ENCODE measurements at places on chromosomes 6 and 20. TPM values are rescaled to one million over a fixed set of nuclear protein-coding genes. Genes with fewer than 3 reads are reported as not detected.
A peak's percentile ranks its signal among the peaks of the same experiment; 100 is the strongest.

GRCh38 chr6:111750753-111751673, 122.2 kb downstream of the FYN start:
- no peak for DNase-seq

DNA sequence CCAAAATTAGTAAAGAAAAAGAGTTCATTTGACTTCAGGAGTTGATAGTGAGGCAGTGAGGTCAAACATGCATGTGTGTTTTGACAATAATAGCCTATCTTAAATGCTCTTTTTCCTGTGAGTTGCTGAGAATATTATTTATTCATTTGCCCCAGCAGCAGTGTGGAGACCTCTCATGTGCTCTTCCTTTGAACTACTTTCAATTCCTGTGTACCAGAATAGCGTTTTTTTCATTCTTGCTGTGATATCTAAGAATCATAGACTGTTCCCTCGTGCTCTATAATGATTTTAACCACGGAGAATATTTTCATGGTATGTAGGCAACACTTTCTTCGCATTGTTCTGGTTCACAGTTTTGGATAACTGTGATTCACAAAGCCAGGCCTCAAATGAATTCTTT, 5.2 kb downstream of the CDYL start:
- no peak for DNase-seq

DNA sequence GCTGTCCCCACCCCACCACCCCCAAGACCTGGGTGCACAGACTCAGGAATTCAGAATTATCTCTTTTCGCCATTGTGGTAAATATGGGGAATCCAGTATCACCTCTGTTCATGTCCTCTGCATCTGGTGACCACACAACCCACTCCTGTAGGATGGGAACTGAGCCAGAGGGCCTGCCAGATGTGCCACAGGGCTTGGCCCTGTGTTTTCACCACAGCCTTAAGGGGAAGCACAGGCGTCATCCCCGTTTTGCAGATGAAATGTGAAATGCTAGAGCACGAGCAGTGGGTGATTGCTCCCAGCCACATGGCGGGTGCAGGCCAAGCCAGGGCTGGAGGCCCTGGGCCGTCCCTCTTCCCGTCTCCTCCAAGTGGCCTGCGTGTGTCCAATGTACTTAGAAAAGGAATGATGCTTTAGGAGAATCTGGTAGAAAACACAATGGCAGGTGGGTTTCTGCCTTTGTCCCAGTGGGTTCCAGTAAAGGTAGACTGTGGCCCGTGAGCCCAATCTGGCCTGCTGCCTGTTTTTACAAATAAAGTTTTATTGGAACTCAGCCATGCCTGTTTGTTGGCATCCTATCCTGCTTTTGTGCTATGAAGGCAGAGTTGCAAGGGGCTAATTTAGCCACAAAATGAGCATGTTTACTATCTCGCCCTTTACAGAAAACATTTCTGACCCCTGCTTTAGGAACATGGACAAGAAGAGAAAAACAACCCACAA, 309.2 kb downstream of the CDH4 start:
- DNase-seq = no peak

GRCh38 chr6:170545405-170545804, 7.7 kb downstream of the PSMB1 start:
- DNase-seq = no peak

DNA sequence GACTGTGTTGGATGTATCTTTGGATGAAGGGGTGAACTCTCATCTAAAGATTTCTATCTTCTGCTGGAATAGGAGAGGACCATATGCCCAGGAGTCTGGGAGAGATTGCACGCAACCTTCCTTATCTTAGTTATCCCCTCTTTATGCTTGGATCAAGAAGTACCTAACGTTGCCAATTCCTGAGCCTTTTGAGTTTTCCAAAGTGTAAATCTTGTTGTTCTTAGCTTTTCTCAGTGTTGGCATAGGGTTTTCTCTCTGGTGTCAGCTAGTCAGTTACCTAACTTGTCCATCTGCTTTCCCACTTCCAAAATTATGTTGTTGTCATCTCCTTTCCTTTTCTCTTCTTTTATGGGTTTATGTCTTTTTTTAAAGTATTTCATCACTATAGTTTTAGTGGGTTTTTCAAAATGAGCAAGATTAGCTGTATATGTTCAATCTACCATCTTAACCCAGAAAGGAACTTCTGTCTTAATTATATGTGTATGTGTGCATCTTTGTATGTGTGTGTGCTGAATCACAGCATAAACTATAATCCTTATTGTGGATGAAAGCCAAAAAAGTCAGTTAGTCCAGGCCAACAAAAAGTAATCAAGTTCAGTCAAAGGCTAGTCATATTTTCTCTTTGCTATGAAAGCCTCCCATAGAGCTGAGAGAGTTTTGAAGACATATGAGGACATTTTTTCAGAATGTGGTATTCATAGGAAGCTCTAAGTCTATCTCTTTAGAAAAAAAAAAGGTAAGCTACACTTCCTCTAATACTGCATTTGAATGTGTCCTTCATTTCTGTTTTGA, 72.1 kb downstream of the KHDC1L start:
- DNase-seq = no peak

GRCh38 chr6:49087369-49087768, 375.7 kb downstream of the MMUT start:
- DNase-seq = no peak

DNA sequence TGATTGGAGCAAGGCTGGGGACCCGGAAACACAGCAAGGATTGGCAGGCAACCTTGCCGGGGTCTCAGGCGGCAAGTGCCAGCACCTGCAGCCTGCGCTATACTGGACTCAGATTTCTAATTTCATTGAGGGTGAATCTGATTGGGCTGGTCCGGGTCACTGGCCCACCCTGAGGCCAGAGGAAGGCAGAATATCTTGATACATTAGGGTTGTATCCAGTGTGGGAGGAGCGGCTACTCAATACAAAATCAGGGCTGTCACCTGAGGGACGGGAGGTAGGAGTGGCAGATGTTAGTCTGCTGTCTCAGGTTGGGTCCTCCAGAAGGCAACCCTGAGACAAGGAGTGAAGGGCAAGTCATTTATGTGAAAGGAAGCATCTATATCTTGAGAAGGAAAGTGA, 40.7 kb downstream of the BFSP1 start:
- DNase-seq = no peak

DNA sequence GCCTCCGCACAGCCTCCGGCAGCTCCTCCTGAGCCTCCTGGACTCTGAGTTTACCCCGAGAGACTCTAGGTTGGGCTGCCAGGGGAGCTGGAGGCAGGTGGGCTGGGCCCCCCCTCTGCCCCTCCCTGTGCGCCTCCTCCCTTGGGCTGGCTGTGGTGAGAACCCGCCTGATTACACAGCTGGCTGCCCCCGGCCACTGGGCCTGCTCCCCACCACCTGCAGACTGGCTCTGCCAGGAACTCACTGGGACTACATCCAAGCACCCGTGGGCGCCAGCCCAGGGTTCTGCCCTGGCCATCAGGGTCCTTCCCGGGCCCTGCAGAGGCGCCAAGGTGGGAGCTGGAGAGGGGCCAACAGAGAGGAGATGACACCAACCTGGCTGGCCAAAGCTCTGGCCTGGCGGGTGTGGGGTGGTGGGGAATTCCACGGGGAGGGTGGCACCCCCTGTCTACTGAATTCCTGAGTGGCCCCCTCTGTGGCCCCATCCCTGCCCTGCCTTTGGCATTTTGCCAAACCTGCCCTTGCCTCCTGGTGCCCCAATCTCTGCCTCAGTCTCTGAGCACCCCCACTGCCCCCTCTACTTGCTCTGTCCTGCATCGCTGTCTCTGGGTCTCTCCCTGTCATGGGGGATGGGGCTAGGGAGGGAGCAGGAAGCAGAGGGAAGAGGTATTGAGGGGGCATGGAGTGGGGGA, 21.9 kb upstream of the CDH22 start:
- no peak for DNase-seq

DNA sequence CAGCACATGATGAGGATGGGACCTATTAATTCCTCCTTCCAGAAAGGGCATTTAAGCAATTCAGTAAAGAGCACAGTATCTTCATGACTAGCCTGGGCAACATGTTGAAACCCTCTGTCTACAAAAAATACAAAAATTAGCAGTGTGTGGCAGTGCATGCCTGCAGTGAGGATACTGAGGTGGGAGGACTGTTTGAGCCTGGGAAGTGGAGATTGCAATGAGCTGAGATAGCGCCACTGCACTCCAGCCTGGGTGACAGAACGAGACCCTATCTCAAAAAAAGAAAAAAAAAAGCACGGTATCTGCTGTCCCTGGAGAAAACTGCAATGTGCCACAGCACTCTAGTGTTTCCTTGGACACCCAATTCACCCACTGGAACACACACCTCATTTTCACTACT, 18.4 kb downstream of the SAMD3 start:
- no peak for DNase-seq

GRCh38 chr20:38842026-38842425, 36.5 kb downstream of the PPP1R16B start:
- DNase-seq = no peak

- DNase-seq = peak; percentile 73
These were observed 146.6 kb upstream of the AKIRIN2 start for GRCh38 chr6:87848616-87849015.

- DNase-seq = no peak
These were observed 204.4 kb downstream of the SYNE1 start for GRCh38 chr6:152432758-152433157.

DNA sequence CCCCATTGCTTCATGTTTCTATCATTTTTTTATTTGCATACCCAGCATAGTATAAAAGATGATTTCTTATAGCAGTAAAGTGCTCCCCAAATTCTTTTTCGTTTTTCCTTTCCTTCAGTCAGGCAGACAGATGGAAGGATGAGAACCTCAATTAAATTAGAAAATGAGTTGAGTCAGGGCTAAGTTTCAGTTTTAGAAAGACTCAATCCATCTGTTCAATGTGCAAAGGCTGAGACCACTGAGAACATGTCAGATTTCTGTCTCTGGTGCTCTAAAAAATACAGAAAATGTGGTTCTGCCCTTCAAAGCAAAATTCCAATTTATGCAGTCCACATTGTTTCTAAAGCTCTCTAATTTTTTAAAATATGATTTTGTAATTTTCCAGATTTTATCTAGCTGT, 257.6 kb upstream of the HS3ST5 start:
- DNase-seq = no peak

- DNase-seq = no peak
These were observed 408.5 kb upstream of the RGS17 start for GRCh38 chr6:153539602-153540001.

DNA sequence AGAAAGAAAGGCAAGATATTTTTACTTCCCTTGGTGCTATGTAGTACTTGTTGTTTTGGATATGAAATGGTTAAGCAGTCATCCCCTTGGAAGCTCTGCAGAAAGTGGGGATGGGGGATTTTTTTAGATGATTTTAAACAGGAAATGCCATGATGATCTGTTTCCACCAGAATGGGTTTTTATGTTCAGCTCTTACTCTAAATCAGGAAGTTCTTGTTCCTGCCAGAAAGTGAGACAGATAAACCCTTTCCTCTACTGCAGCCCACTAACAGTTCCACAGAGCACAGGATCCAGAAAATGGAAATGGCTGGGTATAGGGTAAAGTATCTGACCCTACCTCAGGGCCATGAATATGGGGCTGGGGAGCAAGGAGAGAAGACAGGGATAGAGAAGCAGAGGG, 32.1 kb upstream of the PPP1R3G start:
- DNase-seq = peak; percentile 46

Gene MYMX
- total RNA-seq = not detected

Gene CALHM6
- not detected for total RNA-seq

Gene ZCCHC3
- total RNA-seq = 16.2 TPM

Gene KIF25
- total RNA-seq = not detected

Gene ANKS1A
- total RNA-seq = 40.6 TPM

Gene OXT
- total RNA-seq = not detected

Gene FOXA2
- 7.5 TPM for total RNA-seq

Gene BMP6
- total RNA-seq = 2.8 TPM

Gene CALHM5
- 0.29 TPM for total RNA-seq

Gene PLEKHG1
- 9.3 TPM for total RNA-seq

Gene ARMH2
- not detected for total RNA-seq

Gene ABCF1
- 31.0 TPM for total RNA-seq

Gene TOX2
- 4.5 TPM for total RNA-seq

Gene SPDEF
- 3.5 TPM for total RNA-seq

Gene DEF6
- total RNA-seq = 35.3 TPM

Gene BPIFB2
- not detected for total RNA-seq
